Hindlimb muscle (tissue), 1 donor: ENCODE measurements at places on chromosomes 3 and 15.

GRCh38 chr3:128256131-128256530 lies 102.8 kb downstream of the EEFSEC start:
- DNase-seq, result no peak

DNA sequence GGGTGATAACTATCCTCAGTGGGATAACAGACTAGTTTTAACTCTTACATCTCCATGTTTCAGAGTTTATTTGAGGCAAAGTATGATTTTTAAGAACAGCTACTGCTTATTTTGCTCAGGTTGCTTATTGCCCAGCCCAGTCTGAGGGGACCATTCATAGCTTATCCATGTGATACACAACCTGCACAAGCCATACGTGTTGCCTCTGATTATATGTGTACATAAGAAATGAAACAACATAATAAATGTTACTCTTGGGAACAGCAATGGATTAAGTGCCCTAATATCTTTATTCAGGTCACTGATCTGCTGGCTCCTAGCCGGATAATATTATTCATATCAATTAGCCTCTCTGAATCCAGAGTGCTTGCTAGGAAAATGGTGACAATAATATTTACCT lies 236.2 kb downstream of the CGGBP1 start:
- no peak for DNase-seq

- DNase-seq, result no peak
Observed at GRCh38 chr3:29183346-29184087, 97.4 kb upstream of the RBMS3 start.

DNA sequence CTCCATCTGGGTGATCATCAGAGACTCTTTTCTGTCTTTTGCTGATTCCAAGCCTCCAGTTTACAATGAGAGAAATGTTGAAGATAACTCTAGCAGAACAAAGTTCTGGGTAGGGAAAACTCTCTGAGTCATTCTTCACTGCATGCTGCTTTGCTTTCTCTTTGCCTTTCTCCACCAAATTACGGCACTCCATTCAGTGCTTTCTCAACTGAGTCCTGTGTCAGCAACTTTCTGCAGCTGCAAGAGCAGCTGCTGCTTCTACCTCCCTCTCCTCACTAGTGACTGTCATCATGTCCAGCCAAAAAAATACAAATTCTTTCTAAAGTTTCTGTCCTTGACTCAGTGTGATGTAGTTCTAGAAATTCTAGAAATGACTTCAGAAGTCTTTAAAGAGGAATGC lies 953.8 kb downstream of the IGSF11 start:
- peak; percentile 49 for DNase-seq

DNA sequence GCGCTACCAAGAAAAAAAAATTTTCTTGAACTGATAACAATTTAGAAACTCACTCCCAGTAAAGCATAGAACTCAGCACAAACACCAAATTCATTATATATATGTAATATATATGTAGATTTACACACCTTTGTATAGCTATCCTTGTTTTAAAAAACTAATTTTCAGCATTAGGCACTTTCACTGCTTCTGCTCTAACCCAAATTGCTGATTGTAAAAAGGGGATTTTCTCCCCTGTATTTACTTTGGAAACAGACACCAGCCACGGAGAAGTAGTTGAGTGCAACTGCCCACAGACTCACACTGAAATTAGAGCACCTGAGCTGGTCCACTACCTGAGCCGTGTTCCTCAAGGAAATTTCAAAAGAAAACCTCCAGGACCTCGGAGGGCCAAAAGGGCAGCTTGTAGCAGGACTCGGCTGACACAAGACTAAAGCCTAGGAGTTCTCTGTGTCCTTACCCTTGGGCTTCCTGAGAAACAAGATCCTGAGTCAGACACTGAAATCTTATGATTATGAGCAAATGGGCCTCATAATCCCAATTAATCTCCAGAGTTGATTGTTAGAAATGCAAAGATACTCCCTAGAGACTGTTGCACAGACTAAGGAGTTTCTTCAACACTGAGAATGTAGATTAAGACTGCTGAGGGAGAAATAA lies 106.0 kb downstream of the TNIK start:
- DNase-seq, result no peak

- DNase-seq, result no peak
Observed at GRCh38 chr15:99103279-99103678, 1.6 kb upstream of the SYNM start.

GRCh38 chr15:89003865-89004725 lies 84.2 kb upstream of the ABHD2 start:
- no peak for DNase-seq

DNA sequence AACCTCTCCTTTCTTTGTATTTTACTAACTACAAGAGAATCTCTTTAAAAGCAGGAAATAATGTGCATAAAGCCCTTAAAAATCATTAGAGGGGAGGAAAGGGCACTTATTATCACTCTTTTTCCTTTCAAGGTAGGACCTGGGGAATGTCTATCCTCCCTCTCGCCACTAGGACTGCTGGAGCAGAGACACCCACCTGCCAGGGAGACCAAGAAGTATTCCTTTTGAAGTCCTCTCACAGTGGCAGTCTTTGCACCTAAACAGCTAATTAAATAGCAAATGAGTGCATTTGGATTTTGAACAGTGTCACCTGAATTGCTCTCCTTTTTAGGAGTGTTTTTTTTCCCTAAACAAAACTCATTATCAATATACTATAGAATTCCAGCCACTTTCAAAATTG lies 874.1 kb downstream of the ZPLD1 start:
- no peak for DNase-seq

- DNase-seq, result no peak
Observed at GRCh38 chr15:57312006-57312317, 64.3 kb upstream of the CGNL1 start.

GRCh38 chr15:25332306-25332705 lies 106.5 kb downstream of the UBE3A start:
- no peak for DNase-seq

DNA sequence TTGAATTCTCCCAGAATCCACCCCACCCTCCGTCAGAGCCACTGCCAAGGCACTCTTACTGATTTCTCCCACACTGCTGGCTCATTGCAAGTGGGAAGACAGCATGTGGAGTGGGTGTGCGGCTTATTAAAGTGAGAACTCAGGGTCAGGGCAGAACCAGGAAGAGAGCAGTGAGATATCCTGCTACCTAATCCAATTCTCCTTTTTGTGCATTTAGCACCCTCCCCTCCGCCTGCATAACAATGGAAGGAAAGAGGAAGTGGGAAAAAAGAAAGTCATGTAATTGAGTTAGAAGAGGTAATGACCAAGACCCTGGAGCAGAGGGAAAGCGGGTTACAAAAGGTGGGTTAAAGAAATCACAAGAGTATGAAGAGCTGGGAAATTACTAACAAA lies 27.8 kb upstream of the PIK3CB start:
- DNase-seq, result no peak
